Pulmonary artery endothelial cell (primary cell): ENCODE measurements at places on chromosomes 5 and 9. TPM values are rescaled to one million over a fixed set of nuclear protein-coding genes. Genes with fewer than 3 reads are reported as not detected.

Gene MVB12B
- 1.1 and 1.8 TPM in 2 replicates for total RNA-seq

Gene KLHL3
- total RNA-seq, result 14.9 and 20.0 TPM in 2 replicates

Gene CDHR2
- not detected in 2 replicates for total RNA-seq

DNA sequence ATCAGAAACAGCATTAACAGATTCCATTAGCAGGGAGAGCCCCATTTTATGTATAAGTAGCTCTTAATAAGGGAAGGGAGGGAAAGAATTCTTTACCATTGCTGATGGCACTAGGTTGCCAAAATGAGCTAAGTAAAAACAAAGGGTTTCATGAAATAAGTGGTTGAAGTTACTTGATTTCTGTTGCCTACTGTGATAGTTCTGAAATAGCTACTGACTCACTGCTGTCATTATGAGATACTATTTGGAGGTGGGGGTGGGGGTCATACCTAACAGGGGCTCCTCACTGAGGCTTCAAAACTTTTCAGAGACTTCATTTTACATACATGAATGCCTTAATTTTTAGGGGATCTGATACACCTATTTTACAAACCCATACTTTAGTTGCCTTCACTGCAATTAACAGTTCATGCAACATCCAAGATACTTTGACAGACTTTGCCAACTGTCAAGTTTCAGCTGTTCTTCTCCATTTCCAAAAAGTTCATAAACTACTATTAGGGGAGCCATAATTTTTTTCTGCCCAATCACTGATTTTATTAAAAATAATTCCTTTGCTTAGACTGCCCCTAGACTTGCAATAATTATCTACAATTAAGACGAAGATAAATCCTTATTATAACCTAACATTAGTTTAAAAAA, 4.6 kb downstream of the HOMER1 start:
- no peak for DNase-seq

GRCh38 chr5:133480866-133481265, 131.5 kb downstream of the FSTL4 start:
- DNase-seq, result no peak

GRCh38 chr5:52864371-52864770, 76.7 kb downstream of the ITGA1 start:
- no peak for DNase-seq

DNA sequence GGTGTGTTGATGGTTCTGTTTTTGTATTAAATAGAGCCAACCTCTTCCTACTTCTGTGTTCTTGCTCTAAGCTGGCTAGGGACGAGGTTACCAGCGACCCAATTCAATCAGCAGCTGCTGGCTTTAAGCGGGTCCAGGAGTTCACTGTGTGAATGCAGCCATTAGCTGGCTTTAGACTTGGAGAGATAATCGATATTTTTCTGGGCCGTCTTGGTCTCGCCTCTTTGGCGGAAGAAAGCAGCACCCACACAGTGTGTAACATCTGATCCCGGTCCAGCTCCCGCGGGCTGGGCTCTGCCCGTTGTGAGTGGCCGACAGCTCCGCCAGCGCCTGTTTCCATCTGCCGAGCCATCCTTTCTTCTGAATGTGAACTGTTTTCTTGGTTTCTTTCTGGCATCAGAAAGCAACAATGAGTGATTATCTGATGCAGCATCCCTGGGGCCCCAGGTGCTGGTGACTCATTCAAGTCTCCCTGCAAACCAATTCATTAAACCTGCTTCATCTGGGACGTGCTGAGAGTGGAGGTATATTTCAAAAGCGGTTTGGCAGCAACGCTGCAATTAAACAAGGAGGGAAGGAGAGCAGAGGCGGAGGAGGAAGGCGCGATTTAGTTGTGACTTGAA, 90.8 kb upstream of the IRX4 start:
- no peak for DNase-seq

DNA sequence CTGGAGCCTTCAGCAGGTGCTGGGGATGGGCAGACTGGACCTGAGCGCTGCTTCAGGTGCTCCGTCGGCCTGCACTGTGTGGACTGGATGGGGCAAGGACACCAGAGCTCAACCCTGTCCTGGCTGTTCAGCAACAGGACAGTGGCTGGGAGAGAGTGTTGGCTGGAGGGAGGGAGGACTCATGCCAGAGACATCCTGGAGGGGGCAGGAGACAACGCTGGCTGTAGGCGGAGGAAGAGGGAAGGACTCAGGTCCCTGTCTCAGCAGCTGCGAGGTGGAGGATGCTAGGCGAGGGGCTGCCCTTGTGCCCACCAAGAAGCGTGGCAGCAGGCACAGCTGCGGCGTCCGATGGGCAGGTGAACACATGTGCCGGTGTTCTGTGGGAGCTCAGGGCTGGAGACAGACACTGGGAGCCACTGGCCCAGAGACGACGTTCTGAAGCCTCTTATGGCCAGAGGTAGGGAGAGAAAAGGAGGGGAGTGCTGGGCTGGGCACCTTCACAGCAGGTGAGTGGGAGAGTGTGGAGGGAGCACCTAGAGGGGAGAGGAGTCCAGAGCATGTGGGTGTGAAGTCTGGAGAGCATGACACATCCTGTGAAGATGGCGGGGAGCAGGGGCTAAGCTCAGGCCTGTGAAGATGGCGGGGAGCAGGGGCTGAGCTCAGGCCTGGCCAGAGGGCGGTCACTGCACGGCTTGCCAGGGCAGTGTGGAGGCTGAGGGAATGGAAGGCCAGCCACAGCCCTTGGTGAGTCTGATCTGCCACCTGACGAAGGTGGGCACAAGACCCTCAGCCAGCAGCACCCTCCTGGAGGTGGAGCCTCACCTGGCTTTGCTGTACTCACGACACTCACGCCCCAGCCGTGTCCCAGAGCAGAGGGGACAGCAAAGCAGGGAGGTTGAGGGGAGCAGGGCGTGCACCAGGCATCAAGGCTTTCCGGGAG, 79.1 kb upstream of the FCN1 start:
- no peak for DNase-seq
